ENCODE measurements at places on chromosomes 6 and 20. TPM values are rescaled to one million over a fixed set of nuclear protein-coding genes. Genes with fewer than 3 reads are reported as not detected.

DNA sequence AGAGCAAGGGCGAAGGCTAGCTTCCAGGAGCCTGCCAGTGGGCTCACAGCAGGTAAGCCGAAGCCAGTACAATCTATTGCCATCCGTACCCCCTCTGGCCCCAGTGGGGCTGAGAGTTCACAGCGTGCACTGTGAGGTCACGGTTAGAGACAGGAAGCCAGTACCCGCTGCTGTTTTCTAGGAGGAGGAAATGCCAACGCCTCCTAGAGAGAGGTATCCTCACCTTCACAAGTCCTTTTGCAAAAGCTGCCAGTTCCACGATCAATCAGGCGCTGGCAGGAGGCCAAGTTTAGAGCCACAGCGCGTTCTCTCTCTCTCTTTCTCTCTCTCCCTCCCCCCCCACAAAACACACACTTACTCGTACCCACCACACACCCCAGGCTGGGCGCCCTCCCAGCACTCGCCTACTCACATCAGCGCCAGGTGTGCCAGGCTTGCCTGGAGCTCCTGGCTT lies 22.5 kb downstream of the COL9A1 start:
- peak overlapping the region; percentile 28 for H3K27ac ChIP-seq
- peak; percentile 72 for DNase-seq
- H3K36me3 ChIP-seq = no peaks in the 10 kb centered on the region
- peaks cover 22% of the 10 kb centered on the region for H3K4me1 ChIP-seq
- H3K4me3 ChIP-seq = no peak overlapping the region
- no peaks in the 10 kb centered on the region for H3K27me3 ChIP-seq

- no peaks in the 10 kb centered on the region for H3K4me1 ChIP-seq
- no peaks in the 10 kb centered on the region for H3K36me3 ChIP-seq
- H3K27me3 ChIP-seq = no peaks in the 10 kb centered on the region
- H3K4me3 ChIP-seq = no peak overlapping the region
- DNase-seq = no peak
- no peak overlapping the region for H3K27ac ChIP-seq
Measured at GRCh38 chr6:74651948-74652842, 553.7 kb downstream of the COL12A1 start.

DNA sequence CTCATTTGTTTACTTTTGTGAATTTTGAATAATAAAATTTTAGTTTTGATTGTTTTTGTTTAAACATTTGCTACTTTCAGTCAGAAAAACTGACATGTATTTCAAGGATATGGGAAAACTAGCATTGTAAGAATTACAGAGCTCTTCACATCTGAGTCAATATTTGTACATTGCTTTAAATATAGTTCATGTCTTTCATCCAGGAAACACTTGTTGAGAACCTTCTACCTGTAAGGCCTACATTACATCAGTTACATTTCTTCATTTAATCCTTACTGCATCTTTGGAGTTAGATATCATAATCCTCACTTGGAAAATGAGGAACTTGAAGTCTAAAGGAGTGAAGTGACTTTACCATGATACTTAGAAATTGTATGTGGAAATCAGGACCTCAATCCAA lies 242.9 kb downstream of the KCNQ5 start:
- no peak for DNase-seq
- no peaks in the 10 kb centered on the region for H3K36me3 ChIP-seq
- H3K4me1 ChIP-seq = peaks cover 14% of the 10 kb centered on the region
- no peak overlapping the region for H3K27ac ChIP-seq
- no peak overlapping the region for H3K4me3 ChIP-seq
- no peaks in the 10 kb centered on the region for H3K27me3 ChIP-seq

- peaks cover 36% of the 10 kb centered on the region for H3K4me1 ChIP-seq
- H3K27me3 ChIP-seq = no peaks in the 10 kb centered on the region
- H3K27ac ChIP-seq = peak overlapping the region; percentile 48
- H3K36me3 ChIP-seq = no peaks in the 10 kb centered on the region
- no peak overlapping the region for H3K4me3 ChIP-seq
Measured at GRCh38 chr6:16747232-16748024, 13.8 kb downstream of the ATXN1 start.

GRCh38 chr6:137246791-137247202 lies 27.6 kb upstream of the IFNGR1 start:
- H3K27me3 ChIP-seq = no peaks in the 10 kb centered on the region
- DNase-seq = no peak
- H3K4me3 ChIP-seq = no peak overlapping the region
- no peaks in the 10 kb centered on the region for H3K36me3 ChIP-seq

DNA sequence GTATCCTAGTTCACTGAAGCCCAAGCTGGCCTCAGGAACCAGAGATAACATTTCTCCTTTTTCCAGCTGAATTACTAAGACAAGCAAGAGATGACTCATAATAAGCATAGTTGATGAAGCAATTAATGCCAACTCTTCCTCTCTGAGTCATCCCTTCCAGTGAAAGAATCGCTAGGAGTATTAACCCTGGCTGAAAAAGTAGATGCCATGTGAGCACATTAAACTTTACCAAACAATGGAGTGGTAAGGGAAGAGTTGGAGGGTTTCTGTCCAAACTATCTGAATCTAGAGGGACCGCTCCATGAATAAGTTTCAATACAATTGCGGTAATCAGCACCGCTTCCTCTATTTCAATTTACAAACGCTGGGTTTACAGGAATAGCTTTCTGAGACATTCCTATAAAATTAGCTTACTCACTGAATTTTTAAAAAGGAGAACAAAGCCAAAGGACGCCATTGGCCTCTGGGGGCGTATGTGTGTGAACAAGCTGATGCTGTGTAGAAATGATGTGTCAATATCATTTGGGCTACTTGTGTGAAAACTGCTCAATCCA lies 48.3 kb downstream of the ATXN1 start:
- no peaks in the 10 kb centered on the region for H3K36me3 ChIP-seq
- H3K27me3 ChIP-seq = no peaks in the 10 kb centered on the region
- peaks cover under 1% of the 10 kb centered on the region for H3K4me1 ChIP-seq

GRCh38 chr20:53494753-53495152 lies 98.9 kb downstream of the ZNF217 start:
- no peak overlapping the region for H3K27ac ChIP-seq
- H3K27me3 ChIP-seq = no peaks in the 10 kb centered on the region
- H3K4me1 ChIP-seq = no peaks in the 10 kb centered on the region
- no peak overlapping the region for H3K4me3 ChIP-seq

- DNase-seq = no peak
- H3K4me1 ChIP-seq = peaks cover 13% of the 10 kb centered on the region
- no peak overlapping the region for H3K4me3 ChIP-seq
Measured at GRCh38 chr6:90241229-90241880, 55.3 kb downstream of the BACH2 start.

GRCh38 chr20:47612670-47613069 lies 111.0 kb downstream of the NCOA3 start:
- no peak overlapping the region for H3K4me3 ChIP-seq
- H3K4me1 ChIP-seq = no peaks in the 10 kb centered on the region

GRCh38 chr6:46735720-46736031 lies 501 bp upstream of the PLA2G7 start:
- no peak overlapping the region for H3K4me3 ChIP-seq
- DNase-seq = no peak
- peaks cover 15% of the 10 kb centered on the region for H3K4me1 ChIP-seq
- H3K36me3 ChIP-seq = no peaks in the 10 kb centered on the region
- H3K27me3 ChIP-seq = no peaks in the 10 kb centered on the region
- H3K27ac ChIP-seq = no peak overlapping the region

SLC22A2 gene
- not detected for total RNA-seq

MTFR2 gene
- total RNA-seq = 0.78 TPM

DEFB132 gene
- not detected for total RNA-seq

C6orf52 gene
- total RNA-seq = not detected

UBD gene
- total RNA-seq = 10.1 TPM

SNAI1 gene
- 3.3 TPM for total RNA-seq

PCMT1 gene
- total RNA-seq = 26.2 TPM

CTCFL gene
- total RNA-seq = not detected

CLPSL2 gene
- total RNA-seq = not detected

All from body of pancreas (tissue), 4 donors.